ENCODE measurements at places on chromosomes 16 and 17. TPM values are rescaled to one million over a fixed set of nuclear protein-coding genes. Genes with fewer than 3 reads are reported as not detected.

The SPATA22 gene
- total RNA-seq = not detected

The TNFRSF13B gene
- total RNA-seq = not detected

The CTF1 gene
- total RNA-seq = 3.4 TPM

GRCh38 chr17:47286198-47286914 lies 32.7 kb downstream of the ITGB3 start:
- no peak for DNase-seq

DNA sequence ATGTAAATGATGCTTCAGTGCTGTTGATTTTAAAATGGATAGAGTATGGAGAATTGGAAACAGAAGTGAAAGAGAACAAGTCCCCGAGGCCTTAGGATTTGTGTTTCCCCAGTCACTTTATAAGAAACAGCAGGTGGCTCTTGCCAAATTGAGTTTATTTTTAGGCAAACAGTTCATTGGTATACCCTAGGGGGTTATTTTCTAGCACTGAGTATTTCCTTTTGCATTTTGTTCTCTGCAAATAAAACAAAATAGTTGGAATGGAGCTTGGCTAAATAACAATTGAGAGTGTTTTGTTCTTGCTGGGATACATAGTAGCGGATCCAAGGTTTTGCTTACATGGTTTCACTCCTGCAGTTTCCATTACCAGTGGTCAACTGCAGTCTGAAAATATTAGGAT lies 591.1 kb upstream of the C16orf82 start:
- no peak for DNase-seq

GRCh38 chr17:32584792-32585191 lies 98.0 kb downstream of the CDK5R1 start:
- no peak for DNase-seq

The CRHR1 gene
- total RNA-seq = not detected

- no peak for DNase-seq
These were observed 2.8 kb downstream of the RAPGEFL1 start for GRCh38 chr17:40179923-40180659.

The ST6GALNAC2 gene
- 2.2 TPM for total RNA-seq

DNA sequence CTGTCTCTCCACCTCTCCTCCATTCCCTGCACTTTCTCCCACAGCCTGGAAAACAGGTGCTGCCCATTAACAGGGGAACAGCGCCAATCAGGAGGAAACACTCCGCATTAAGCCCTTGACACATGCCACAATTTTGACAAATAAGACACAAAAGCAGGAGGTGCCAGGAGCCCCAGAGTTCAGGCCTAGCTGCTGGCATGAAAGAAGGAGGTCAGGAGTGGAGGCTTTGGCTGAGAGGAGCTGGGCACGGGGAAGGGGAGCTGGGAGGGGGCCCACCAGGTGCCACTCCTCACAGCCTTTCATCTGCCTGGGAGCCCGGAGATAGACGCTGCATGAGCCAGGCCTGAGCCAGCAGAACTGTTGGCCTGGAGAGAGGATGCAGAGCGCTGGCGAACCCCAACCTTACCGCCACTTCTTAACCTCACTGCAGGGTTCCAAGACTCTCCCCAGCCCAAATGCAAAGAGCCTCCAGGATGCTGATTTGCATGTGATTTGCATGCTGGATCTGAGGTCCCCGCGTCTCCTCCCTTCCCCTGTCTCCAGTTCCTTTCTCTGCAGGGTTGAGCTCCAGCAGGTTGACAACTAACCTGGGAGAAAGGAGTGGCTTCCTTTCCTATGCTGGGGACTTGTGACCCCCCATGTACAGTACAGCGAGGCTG lies 139.8 kb upstream of the SDK2 start:
- no peak for DNase-seq

- no peak for DNase-seq
These were observed 164.2 kb downstream of the CNTNAP4 start for GRCh38 chr16:76441391-76441790.

DNA sequence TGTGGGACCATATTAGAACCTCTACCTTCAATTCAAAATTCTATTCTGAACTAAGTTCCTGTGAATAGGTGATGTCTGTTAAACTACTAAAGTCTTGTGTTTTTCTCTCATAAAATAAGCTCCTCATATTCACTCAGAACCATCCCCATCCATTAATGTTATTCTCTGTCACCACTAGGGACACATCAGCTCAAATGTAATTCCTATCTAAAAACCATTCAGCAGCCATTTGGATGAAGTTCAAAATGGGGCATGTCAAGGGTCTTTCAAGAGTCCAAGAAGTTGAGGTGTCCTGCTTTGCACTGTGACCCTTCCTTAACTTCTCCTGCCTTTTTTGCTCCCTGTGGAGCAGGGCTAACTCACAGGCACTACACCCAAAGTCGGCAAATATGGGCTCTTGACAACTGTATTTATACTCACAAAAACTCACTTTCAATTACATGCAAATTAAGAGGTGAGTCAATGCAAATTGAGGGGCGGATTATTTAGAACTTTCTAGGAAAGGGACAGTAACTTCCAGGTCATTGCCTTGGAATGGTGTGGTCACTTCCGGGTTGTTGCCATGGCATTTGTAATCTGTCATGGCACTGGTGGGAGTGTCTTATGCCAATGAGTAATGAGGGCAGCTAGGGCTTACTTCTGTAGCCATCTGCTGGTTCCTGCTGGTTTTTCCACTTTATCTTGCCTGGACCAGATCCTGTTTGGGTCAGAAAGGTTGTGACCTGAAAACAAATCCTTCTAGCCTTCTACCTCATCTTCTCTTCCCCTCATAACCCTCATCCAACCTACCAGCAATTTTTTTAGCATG lies 128.2 kb upstream of the COX10 start:
- no peak for DNase-seq

DNA sequence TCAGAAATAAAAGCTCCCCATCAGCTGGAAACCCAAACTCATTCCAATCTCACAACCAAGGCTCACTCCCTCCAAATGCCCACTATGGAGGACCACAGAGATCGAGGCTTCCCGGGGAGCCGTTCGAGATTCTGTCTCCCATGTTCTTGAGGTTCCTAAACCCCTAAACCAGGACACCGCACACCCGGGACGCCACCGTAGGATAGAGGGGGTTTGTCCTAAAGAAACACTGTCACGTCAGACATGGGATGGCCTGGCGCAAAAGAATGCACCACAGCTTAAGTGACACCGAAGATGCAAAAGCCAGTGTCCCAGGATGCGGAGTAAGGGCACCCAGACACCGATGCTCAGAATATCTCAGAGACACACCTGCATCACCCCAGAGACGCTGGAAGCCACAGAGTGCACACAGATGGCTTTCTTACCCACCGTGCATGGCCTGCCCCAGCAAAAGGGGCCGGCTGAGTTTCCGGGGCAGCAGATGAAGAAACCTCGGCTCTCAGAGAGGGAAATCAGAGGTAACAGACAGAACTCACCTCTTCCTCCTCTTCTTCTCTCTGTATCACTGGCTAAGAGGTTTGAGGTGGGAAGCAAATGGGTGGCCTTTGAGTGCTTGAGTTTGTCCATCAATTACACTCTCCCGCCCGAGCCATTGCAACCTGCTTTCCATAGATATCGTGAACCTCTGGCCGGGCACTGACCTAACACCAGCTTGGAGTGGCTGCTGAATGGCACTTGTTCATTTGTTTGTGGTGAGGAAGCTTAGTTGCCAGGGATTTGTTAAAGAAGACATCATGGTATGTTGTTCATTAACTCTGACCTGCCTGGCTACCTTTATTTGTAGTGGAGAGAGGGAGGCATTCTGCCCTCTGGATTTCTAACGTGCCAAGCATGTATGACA lies 65.1 kb upstream of the TNRC6C start:
- no peak for DNase-seq

DNA sequence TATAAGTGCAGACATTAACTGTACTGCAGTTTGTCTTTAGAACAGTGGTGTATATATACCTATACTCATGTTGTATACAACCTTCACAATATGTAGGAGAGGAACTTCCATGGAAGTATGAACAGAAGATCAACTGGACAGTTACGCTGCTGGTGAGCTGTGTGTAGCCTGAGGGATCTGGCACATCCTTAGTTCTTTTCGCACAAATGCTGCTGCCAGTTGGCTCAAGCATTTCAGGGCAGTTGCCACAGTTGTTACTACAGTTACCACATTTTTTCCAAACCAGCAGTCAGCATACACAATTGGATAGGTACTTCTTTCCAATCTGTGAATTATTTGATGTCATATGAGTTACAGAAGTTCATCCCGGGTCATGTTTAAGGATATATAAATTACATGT lies 539.6 kb upstream of the HSBP1 start:
- DNase-seq = no peak

DNA sequence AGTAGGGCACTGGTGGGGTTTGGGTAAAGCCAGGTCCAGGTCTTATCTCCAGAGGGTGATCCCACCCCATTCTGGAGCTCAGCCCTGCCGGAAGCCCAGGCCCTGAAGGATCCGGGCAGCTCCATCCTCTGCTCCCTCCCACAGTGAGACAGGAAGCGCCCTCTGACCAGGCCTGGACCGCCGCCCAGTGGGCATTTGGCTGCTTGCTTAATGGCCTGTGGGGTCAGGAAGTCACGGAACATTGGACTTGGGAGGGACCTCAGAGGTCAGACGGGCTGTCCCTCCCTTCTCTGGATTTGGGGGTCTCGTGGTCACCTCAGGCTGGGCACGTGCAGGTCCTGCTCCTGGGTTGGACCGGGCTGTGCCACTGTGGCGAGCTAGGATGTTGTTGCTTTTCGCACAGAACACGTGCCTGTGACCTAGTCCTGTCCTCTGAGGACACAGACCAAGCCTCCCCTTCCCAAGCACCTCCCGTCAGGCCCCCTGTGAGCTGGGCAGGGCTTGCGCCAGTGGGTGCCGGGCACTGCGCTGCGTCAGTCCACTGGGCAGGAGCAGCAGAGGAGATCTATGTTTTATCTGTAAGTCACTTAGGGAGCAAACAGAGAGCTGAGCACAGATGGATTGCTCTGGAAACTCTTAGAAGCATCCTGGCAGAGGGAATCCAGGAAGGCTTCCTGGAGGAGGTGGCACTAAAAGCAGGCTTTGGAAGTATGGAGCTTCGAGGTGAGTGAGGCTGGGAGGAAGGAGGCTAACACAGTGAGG lies 49.4 kb upstream of the GSE1 start:
- DNase-seq = peak; percentile 66

- peak; percentile 81 for DNase-seq
These were observed 188.6 kb upstream of the PSMD7 start for GRCh38 chr16:74107795-74108610.

GRCh38 chr17:39178536-39178935 lies 12.6 kb upstream of the ARL5C start:
- DNase-seq = no peak

DNA sequence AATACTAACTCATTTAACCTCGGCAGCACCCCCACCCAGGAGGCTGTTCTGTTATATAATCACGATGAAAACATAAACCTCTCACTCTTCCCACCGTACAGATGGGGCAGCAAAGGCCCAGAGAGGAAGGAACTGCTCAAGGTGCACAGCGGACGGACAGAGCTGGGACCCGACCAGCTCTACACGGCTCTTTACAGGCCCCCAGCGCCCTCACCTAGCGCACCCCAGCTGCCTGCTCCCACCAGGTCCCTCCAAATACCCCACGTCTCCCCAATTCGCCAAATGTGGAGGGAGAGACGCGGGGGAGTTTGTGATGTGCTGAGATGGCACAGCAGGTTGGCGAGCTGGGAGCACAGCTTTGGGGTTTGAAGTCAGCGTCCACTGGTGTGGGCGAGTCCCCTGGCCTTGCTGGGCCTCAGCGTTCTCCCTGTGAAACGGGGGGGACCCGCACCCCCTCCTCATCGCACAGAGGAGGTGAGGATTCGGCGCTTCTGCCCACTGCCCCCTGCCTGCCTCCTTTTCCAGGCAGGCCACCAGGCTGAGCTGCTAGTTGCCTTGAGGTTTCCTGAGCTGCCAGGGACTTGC lies 54.1 kb downstream of the CBFA2T3 start:
- DNase-seq = no peak

DNA sequence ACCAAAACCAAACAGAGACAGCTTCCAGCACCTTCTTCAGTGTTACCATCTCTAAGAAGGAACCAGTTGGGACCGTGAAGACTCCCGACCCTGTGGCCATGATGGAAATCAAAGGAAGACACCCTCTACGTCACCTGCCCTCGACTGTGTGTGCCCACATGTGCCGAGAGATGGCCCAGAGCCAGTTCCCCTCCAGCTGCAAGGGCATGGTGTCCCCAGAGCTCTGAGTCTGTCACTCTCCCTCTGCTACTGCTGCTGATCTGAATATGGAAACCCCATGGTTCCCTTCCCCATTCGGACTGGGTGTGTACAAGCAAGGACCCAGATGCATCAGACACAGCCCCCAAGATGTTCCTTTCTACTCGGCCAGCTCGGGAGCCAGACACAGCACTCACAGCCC lies 76.4 kb downstream of the SOCS1 start:
- DNase-seq = no peak

GRCh38 chr16:30893417-30893743 lies 497 bp downstream of the BCL7C start:
- DNase-seq = no peak

The DPEP1 gene
- total RNA-seq = 118 TPM

GRCh38 chr17:348692-349425 lies 3.7 kb downstream of the RPH3AL start:
- DNase-seq = no peak

- no peak for DNase-seq
These were observed 27.7 kb downstream of the DHRS7C start for GRCh38 chr17:9763643-9764042.

The SHISA9 gene
- 0.49 TPM for total RNA-seq

GRCh38 chr17:73126716-73127473 lies 34.4 kb upstream of the SLC39A11 start:
- DNase-seq = no peak

DNA sequence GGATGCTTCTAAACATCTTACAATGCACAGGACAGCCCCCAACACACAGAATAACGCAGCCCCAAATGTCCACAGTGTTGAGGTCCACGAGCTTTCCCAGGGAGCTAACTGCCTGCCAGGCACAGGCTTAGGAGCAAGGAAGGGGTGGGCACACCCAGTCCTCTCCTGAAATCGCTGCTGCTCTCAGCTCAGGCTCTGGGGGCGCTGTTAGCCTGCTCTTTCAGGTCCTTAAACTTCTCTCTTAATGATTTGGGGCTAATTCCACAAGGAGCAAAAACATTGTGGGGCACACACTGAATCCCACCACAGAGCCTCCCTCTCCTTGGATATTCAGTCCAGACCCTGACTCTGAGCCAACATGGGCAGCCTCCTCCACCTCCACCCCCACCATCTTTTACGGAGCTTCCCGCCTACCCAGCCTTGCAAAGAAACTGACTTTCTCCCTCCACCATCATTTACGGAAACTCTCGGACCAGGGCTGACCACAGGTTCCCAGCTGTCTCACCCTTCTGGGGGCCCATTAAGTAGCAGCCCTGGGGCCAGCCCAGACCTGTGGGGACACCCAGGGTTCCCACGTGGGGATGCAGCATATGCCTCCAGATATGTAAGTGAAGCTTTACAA lies 1.1 kb downstream of the CD300H start:
- peak; percentile 59 for DNase-seq

DNA sequence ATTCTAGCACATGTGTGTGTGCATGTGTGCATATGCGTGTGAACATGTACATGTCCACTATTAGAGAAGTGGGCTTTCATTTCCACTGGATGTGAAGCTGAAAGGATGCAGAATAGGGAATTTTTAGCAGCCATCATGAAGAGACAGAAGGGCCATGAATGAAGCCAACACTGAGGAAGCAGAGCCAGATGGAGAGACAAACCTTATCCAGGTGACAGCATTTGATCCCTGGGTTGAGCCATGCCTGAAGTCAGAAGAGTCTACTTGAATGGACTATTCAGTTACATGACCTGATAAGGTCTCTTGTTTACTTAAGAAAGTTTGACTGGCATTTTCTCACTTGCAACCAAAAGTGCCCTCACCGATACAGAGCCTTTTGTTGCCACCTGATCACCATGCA lies 88.4 kb downstream of the ASIC2 start:
- DNase-seq = no peak

GRCh38 chr16:57130950-57131321 lies 38.6 kb downstream of the CPNE2 start:
- DNase-seq = no peak

GRCh38 chr17:74361230-74362068 lies at the start of gene BTBD17:
TSS of gene BTBD17 (minus strand) at chr17:74361868. CDS start at chr17:74361819, 49 bp downstream.
- peak; percentile 81 for DNase-seq

Data from endothelial cell (in vitro differentiated cells).